ENCODE measurements at places on chromosomes 4 and X.

DNA sequence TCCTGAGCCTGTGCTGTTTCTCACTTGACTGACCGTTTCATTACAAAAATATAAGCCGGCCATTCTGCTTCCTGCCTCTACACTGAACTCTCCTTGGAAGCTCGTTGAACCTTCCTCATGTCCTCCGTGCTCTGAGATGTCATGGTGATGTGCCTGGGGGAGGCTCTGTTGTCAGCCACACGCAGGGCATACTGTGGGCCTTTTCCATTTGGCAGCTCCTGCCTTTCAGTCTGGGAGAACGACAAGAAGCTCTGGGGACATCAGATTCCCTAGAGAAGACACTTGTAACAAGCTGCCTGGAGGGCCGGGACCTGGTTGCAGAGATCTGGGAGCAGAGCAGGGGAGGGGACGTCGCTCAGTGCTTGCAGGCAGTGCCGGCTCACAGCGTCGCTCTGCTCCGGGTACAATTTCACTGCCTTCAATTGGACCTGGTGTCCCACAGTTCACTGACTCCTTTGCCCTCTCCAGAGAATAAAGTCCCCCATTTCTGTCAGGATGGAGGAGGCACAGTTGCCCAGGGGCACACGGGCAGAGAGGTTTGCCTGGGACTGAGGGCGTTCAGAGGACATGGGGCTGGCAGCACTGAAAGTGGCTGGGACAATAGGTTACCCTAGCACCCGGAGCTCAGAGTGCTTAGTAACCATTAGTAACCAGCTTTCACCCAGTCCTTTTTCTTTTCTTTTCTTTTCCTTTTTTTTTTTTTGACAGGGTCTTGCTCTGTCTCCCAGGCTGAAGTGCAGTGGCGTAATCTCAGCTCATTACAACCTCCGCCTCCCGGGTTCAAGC is 19.1 kb upstream of the MECP2 start:
- DNase-seq: no peak

DNA sequence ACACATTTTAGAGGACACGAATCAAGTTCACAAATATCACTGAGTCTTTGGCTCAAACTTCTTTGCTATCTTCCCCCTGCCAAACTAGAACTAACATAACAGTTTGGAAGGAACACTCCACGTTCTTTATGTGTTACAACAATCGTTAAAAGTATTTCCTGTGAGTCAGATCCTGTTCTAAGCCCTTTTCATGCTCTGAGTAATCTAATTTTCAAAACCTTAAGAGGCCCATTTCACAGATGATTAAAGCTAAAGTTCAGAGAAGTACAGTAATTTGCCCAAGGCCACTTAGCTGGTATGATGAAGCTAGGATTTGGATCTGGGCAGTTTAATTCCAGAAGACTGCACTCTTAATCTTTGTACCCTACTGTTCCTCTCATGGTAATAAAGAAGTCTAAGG is 854.4 kb upstream of the INTU start:
- DNase-seq: no peak

- DNase-seq: no peak
Measured at GRCh38 chr4:8916906-8917305, 45.3 kb upstream of the HMX1 start.

DNA sequence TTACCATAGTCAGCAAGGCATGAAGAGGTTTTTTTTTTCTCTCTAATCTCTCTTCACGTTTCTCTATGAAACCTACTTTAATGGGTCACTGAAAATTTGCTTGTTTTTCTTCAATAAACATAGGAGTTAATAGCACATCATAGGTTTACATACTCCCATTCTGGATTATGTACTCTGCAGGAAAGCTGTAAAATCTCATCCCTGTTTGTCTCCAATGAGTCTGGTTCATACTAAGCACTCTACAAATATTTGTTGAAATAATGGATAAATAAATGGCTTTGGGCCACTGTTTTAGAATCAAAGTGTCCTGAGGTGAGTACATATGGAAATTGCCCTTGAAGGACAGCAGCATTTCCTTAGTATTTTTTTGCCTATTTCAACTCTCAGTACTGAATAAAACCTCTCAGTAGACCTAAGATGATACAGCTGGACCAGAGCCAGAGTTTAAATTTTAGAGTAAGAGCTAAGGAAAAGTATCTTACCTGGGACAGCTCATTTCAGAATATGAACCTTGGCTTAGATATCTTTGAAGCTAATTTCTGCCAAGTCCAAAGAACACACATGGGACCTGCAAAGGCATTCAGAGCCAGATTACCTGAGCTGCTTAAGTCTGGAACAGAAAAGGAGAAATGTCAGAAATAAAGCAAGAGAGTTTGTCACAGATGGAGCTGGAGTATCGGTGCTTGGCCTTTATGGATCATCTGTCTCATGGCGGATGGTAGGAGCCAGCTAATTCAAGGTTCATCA is 34.4 kb downstream of the PF4 start:
- DNase-seq: no peak

GRCh38 chrX:134572816-134573682 is 85.2 kb downstream of the PLAC1 start:
- DNase-seq: no peak

DNA sequence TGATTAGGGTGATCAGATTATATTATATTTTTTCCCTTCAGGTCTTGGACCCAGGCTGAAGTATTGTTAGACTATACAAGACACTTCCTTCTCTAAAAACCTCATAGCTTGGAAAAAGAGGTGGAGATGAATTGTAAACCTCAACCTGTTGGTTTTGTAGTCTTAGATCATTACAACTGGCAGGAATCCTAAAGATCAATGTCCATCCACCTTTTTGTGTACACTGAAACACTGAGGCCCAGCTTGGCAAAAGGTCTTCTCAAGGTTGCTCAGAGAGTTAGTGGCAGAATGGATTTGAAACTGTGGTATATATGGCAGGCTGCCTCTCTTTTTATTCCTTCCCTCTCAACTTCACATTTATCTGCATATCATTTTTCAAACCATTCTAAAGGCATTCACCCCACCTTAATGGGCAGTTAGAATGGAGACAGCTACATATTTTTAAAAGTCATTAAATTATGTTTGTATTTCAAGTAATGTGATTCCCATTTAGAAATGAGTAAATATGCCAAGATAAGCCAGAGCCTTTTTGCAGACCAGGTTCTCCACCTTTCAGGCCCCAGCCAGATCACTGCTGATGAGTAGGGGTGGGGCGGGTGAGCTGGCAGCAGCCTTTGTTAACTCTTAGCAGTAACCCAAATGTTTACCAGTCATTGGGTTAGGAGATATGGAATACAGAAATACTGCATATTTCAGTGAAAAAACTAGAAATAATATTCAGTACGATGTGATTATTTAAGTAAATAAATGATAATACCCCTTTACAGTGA is 243.2 kb upstream of the F9 start:
- no peak for DNase-seq

GRCh38 chr4:122827258-122827878 is 737 bp downstream of the FGF2 start:
- no peak for DNase-seq

DNA sequence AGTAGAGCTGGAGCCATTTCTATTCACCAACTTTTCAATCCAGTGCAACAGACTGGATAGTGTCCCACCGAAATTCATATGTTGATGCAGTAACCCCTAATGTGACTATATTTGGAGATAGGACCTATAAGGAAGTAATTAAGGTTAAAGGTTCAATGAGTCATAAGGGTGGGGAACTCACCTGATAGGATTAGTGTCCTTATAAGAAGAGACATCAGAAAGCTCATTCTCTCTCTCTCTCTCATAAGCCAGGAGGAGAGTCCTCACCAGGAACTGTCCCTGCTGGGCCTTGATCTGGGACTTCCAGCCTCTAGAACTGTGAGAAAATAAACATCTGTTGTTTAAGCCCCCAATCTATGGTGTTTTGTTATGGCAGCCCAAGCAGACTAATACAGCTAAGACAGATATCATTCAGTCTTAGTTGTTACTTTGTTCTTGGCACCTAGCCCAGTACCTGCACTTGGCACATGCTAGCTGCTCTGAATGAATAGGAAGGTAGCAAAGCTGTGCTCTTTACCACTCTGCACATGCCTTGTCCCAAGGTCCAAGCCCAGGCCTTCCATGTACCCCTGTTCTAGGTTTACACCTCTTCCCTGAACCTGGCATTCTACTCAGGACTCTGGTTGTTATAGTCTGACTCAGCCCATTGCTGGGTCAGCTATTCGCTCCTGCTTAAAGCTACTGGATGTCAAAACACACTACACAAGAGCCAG is 19.2 kb upstream of the BRS3 start:
- DNase-seq: no peak

GRCh38 chrX:72003811-72004750 is 93.4 kb downstream of the NHSL2 start:
- DNase-seq: no peak

- no peak for DNase-seq
Measured at GRCh38 chrX:94256396-94256795, 582.4 kb downstream of the FAM133A start.

DNA sequence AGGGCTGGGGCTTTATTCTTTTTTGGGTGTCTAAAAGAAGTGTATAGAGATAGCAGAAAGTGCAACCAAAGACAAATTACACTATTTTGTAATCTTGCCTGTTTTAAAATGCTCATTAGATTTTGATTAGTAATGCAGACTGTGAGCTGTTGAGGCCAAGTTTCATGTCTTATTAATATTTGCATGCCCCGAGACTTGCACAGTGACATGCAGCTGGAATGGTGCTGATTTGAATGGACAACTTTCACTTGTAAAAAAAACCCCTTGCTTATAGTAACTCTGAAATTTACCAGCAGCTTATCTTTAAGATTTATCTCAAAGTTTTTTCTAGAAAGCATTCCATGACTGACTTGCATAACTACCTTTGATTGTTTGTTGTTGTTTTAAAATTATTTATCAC is 835.1 kb upstream of the IGFBP7 start:
- no peak for DNase-seq

- no peak for DNase-seq
Measured at GRCh38 chr4:109921384-109921808, 8.7 kb downstream of the EGF start.

DNA sequence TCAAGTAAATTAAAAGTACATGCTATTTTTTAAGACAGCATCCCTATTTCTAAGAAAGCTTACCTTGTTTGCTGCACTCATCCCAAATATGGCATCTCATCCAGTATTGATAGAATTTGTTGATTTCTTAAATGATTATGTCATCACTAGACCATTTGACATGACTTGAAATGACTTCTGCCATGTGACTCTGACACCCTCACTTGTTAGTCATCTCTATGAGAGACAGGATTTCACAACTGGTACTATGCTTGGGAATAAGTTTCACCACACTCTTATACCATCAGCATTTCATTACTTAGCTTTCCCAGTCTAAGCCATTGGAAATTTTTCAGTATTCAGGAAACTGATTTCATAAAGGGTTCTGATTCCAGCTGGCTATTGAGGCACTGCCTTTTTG is 55.3 kb downstream of the TMPRSS11F start:
- no peak for DNase-seq

DNA sequence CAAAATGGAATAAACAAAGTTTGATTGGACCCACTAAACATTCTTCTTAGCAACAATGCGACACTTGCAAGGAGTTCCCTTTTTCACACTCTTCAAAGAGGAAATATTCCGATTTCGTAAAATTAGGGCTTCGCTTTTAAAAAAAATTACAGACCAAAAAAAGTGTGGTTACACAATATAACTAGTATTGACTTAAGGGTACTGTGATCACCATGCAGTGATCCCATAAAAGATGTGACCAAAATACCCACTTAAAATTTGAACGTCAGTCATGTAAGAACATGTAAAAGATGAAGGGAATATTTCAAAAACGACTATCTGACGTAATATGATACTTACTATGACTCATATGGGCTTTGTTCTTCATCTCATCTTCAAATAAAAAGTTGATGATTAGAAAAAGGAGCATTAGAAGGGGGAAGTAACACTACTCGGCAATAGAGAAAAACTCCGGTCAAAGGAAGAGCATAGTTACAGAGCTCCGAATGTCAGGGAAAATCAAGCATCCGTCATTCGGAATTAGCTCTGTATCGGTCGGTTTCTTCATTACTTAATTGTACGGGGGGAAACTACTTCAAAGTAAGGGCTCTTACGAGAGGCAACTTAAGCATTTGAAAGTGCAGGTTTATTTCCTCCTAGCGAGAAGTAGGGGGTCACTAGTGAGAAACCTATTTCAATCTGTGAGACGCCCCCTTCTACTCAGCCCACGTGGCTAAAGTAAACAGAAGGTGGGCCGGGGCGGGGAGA is 1.3 kb upstream of the TET2 start:
- no peak for DNase-seq

GRCh38 chr4:128658214-128658631 is 151.3 kb upstream of the JADE1 start:
- DNase-seq: no peak

DNA sequence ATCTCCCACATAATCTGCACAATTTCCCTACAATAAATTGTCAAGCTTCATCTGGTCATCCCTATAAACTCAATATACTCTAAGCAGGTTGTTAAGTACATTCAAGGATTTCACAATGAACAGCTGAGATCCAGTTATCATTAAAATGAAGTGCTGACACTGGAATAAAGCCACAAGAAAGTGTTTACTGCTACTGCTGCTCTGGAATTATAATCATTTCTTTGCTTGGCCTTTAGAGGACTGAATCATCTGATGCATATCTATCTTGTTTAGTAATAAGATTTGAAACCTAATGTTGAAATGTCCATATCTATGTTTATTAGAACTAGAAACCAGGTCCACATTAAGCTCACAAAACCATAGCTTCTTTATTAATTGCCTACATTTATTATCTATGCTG is 338.6 kb upstream of the ZFP42 start:
- DNase-seq: no peak

- DNase-seq: no peak
Measured at GRCh38 chr4:61501812-61502211, 301.7 kb downstream of the ADGRL3 start.

DNA sequence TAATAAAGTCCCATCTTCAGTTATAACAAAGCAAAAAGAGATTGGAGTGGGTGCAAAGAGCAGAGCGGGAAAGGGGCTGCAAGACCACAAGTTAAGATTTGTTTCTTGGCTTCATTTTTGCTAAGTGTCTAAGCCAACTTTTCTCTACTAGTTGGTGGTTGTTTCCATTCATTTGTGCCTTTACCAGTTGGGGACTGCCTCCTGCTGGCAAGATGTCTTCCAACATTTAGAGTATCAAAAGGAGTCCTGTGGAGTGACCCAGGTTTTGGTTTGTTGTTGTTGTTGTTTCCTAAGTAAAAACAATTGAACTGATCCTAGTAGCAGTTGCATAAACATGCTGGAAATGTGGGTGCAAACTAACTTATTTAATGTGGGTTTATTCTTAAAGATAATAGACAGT is 121.1 kb downstream of the SPATA18 start:
- no peak for DNase-seq

GRCh38 chrX:39162322-39162735 is 361.1 kb downstream of the MID1IP1 start:
- DNase-seq: no peak

- no peak for DNase-seq
Measured at GRCh38 chr4:56728512-56728911, 47.4 kb upstream of the HOPX start.

DNA sequence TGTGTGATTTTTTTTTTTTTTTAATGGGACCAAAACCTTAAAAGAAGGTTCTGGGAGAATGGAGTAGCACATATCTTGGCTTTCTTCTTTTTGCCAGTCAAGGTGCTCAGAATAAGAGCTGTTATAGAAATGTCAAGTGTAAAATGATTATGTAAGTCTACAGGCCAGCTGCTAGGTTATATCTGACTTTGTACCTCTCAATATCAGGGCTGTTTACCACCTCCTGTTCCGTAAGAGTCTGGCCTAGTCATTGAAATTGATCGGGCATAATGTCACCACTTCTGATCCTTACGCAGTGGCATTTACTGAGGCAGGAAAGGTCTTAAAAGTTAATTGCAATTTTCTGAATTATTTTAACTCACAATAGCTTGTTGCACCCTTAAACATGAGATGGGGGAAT is 41.1 kb downstream of the LIMCH1 start:
- DNase-seq: no peak

All from activated CD8-positive, alpha-beta memory T cell treated with anti-CD3 and anti-CD28 coated beads for 1 hour (primary cell).